Posterior vena cava (tissue), 2 donors: ENCODE measurements at places on chromosomes 6 and 20. TPM values are rescaled to one million over a fixed set of nuclear protein-coding genes. Genes with fewer than 3 reads are reported as not detected.

SPATS1 gene
- not detected for total RNA-seq

KIAA1755 gene
- 18.6 TPM for total RNA-seq

E2F3 gene
- 9.9 TPM for total RNA-seq

TREML1 gene
- total RNA-seq: 0.56 TPM

TREM1 gene
- 3.8 TPM for total RNA-seq

DNA sequence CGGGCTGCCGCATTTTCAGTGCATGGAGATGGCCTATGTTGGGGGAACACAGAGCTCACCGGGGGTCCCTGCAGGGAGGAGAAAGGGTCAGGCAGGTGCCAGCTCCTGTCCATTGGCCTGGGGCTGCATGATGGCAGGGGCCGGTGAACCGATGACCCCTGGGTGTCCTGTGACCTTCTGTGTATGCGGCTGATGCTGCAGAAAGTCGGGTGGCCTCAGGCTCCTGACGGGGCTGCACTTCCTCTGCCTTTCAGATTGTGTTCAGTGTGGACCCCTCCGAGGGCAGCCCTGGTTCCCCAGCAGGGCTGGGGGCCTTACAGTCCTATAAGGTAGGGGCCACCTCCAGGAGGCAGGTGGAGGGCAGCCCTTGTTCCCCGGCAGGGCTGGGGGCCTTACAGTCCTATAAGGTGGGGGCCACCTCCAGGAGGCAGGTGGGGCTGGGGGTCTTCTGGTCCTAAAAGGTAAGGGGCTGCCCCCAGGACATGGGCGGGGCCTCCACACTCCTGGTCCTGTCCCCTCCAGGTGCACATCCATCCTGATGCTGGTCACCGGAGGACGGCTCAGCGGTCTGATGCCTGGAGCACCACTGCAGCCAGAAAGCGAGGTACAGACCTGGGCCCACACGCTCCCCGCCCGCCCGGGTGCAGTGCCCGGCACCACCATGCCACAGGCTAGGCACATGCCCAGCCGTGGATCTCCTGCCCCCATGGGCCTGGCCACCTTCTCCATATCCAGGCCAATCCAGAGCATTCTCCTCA lies 11.0 kb upstream of the TNFRSF6B start:
- no peak for DNase-seq

GRCh38 chr6:53326372-53327016 lies 22.3 kb downstream of the ELOVL5 start:
- no peak for DNase-seq

DNA sequence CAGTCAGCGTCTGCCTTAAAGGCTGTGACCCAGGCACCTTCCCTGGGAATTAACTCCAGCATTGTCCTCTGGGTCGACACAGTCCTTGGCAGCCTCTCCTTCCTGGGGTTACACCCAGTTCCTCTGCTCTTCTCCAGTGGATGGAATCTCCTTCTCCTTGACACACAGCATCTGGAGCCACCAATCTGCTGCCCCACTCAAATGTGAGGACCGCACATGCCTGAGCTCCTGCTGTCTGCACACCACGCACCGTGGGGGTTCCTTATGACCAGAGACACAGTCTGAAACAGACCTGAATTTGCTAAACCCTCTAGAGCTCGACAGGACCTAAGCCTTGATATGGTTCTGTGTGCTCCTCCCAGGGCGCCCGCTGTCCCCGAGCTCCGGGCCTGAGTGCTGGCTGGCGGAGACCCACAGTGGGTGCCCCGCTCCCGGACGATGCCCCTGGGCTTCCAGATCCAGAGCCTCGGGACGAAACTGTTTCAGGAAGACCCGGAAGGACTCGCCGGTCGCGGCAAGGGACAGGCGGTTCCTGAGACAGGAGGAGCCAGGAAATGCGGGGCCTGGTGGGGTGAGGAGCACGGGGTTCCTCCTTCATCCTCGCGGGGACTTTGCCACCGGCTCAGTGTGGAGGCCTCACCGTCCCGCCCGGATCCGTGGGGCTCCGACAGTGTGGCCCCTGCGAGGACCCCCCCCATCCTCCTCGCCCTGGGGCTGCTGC lies 2.5 kb upstream of the RAET1G start:
- DNase-seq: peak; percentile 82

- no peak for DNase-seq
Measured at GRCh38 chr6:110590821-110591351, 114.5 kb upstream of the SLC22A16 start.

GRCh38 chr20:59231124-59231804 lies 67.6 kb downstream of the ZNF831 start:
- DNase-seq: no peak

- DNase-seq: no peak
Measured at GRCh38 chr6:93164781-93165180, 254.6 kb downstream of the EPHA7 start.

- DNase-seq: no peak
Measured at GRCh38 chr20:34010405-34010931, 16.8 kb downstream of the RALY start.

DNA sequence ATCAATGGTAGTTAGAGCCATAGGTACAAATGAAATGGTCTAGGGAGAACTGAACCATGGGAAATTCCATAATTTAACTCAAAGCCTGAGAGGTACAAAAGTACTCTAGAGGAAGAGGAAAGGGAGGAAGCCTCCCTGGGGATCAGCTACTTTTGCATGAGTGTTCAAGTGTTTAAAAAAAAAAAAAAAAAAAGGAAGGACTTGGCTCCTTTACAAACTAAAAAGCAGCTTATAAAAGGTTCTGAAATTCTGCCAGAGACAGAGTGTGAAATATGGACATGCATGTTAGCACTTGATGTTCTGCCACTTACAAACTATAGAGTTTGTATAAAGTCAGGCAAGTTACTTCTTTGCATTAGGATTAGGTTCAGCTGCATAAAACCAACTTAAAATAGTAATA lies 290.0 kb downstream of the TBC1D7 start:
- DNase-seq: no peak

GRCh38 chr20:2253256-2253655 lies 42.5 kb upstream of the TGM3 start:
- DNase-seq: no peak

- peak; percentile 51 for DNase-seq
Measured at GRCh38 chr20:48192109-48192508, 406.8 kb upstream of the SULF2 start.

- DNase-seq: peak; percentile 92
Measured at GRCh38 chr6:38567436-38567835, 72.3 kb downstream of the BTBD9 start.

- DNase-seq: no peak
Measured at GRCh38 chr20:47274401-47275108, 81.9 kb downstream of the ZMYND8 start.

DNA sequence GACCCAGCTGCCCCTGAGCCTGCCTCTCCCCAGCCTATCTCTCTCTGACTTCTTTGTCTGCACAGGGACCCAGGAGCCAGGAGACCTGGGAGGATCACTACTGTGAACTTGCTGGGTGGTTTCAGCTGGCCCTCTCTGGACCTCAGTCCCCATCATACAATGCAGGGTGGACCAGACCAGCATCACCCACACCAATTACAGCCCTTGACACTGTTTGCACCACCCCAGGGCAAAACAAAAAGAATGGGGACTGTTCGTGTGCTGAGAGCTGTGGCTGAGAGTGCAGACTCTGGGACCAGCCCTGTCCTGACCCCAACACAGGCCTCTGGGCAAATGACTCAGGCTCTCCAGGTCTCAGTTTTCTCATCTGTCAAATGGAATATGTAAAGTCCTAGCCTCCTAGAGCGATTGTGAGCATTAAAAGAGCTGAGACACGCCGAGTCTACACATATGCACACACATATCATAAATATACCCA lies 25.4 kb downstream of the PTGIS start:
- DNase-seq: no peak

GRCh38 chr6:100372326-100373091 lies 92.2 kb downstream of the SIM1 start:
- no peak for DNase-seq
